ENCODE measurements at places on chromosomes 5 and 9. TPM values are rescaled to one million over a fixed set of nuclear protein-coding genes. Genes with fewer than 3 reads are reported as not detected.
A peak's percentile ranks its signal among the peaks of the same experiment; 100 is the strongest.

GRCh38 chr5:3344671-3345070 is 251.0 kb upstream of the IRX1 start:
- no peak for DNase-seq

DNA sequence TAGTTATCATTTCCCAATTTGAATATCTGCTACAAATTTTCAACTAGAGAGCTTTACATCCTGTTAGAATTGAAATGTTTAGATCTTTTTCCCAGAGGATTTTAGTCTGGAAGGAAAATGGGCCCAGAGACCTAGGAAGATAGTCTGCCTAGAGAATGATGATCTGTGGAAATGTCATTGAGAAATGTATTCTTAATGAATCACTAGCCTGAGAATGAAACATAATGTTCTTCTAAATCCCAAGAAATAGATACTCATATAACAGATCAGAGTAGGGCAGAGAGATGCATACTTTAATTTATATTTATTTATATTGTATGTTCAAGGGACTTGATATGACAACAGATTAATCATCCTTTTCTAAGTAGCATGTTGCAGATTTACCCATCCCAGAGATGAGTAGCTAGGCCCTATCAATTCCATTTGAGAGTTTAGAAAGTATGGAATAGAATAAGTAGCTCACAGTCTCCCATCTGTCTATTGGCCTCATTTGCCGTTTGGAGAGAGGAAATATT is 25.1 kb upstream of the SLC44A1 start:
- DNase-seq, result no peak

DNA sequence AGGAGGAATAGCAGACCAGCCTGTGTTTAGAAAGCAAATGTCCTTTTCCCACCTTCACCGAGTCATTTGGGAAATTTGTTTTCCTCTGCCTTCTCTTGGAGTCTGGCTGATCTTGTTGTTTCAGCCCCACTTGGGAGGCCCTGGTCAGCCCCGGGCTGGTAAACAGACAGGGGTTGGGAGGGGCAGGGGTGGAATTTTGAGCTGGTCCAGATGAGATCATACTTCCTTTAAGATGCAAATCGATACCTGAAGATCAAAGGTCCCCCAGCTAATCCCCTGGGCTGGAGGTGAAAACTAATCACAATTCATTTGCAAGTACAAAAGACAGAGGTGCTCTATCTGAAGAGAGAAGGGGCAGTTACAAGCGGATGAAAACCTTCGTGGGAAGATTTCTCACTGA is 118.4 kb downstream of the PAPPA start:
- DNase-seq, result peak; percentile 73

GRCh38 chr5:56095579-56096102 is 100.9 kb upstream of the IL6ST start:
- no peak for DNase-seq

DNA sequence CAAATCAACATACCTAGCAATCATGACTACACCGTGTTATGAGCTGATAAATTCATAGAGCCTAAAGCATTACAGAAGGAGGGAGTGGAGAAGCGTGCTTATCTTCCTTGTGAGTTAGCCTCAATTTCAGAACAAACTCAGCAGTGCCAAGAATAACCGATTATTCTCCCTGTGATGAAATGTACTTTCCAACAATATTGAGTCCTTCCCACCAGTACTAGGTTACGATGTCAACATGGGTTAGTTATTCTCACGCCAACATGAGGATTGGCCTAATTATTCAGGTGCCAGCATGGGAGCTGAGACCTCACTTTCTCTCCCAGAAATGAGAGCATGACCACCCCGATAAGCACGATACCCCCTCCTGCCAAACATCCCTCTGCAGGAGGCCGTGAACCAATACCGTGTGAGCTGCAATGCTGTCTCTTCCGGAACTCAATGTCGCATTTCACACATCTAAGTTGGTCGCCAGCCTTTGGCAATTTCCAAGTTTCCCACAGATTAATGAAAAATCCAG is 193.7 kb downstream of the ENC1 start:
- DNase-seq, result no peak

- DNase-seq, result peak; percentile 70
These were observed 79.1 kb upstream of the LMX1B start for GRCh38 chr9:126534431-126535186.

GRCh38 chr9:37904445-37905130 is 661 bp upstream of the SLC25A51 start:
- no peak for DNase-seq

DNA sequence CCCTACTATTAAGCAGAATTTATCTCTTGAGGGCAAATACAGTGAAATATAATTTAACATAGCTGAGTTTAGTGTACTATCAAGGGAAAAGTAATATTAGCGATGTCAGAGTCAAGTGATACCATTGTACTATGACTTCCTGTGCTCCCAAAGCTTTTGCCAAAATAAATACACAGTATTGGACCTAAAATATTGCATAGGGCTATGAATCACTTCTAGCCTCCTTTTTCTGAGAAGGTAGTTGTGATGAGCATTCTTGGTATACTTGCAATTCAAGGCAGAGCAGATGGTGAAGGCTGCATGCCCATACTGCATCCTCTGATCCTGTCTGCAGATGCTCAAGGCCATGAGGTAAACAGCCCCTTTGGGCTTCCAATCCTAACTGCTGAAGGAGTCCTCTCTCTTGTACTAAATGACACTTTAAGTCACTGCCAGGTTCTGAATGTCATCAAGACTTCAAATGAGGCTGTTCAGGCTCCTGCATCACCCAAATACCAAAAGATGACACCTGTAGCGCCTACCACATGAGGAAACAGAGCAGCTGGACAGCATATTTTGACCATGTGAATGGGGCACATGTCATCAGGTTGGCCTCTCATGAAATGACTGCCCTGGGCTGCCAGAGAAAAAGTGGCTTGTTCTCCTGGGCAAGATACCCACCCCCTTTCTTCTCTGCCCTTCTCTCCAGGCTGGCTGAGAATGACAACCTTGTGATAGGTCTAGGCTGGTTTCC is 29.7 kb upstream of the PPP2CA start:
- no peak for DNase-seq

DNA sequence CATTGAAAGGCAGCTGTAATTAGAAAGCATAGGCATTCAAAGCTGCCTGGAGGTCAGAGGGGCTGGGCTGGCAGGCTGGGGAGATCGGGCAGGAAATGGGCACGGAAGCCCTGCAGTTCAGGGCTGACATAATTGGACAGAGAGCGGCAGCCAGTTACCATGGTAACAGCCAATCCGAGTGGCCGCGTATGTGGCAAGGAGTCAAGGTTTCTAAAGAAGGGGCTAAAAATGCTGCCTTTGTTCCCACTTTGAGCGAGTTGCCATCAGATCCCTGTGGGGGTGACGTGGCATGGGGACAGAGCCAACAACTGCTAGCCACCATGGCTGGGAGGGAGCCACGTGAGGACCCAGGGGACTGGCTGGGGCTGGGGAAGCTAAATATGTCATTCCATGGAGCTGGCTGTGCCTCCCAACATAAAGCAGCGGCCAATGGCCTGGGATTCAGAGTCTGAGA is 44.7 kb upstream of the NDFIP1 start:
- peak; percentile 83 for DNase-seq

- no peak for DNase-seq
These were observed 92.7 kb downstream of the HRH2 start for GRCh38 chr5:175750511-175750931.

GRCh38 chr5:34740389-34740806 is 84.3 kb downstream of the RAI14 start:
- DNase-seq, result no peak

GRCh38 chr9:83060556-83060955 is 2.4 kb downstream of the RASEF start:
- no peak for DNase-seq

- no peak for DNase-seq
These were observed 34.0 kb downstream of the CDK5RAP2 start for GRCh38 chr9:120545701-120546550.

GRCh38 chr5:16037121-16037845 is 142.3 kb downstream of the MARCHF11 start:
- no peak for DNase-seq

- peak; percentile 67 for DNase-seq
These were observed 89.8 kb downstream of the SLC1A3 start for GRCh38 chr5:36696059-36696673.

DNA sequence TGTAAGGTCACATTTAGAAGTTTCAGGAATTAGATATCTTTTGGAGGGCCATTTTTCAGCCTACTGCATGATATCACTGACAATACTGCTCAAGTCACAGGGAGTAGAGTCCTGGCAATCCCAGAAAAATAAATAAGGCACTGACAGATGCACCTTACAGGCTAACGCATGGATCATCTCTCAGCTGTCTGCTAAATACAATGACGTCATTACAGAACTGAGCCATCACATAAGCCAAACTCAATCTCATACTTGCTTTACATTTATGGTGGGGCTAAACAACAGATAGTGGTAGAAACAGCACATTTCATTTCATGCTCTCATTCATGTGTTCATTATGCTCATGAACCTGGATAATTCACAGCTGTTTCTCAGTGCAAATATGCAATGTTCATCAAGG is 243.7 kb downstream of the SEMA5A start:
- DNase-seq, result no peak

- no peak for DNase-seq
These were observed 78.4 kb downstream of the SLC38A9 start for GRCh38 chr5:55633574-55634208.

- no peak for DNase-seq
These were observed 99.5 kb downstream of the USP20 start for GRCh38 chr9:129934780-129935179.

- DNase-seq, result no peak
These were observed 179.6 kb downstream of the GRIA1 start for GRCh38 chr5:153670101-153670500.

GRCh38 chr5:129541648-129542251 is 81.7 kb downstream of the ADAMTS19 start:
- no peak for DNase-seq

- DNase-seq, result no peak
These were observed 266.6 kb downstream of the PIK3R1 start for GRCh38 chr5:68482199-68482598.

- peak; percentile 44 for DNase-seq
These were observed 48.2 kb downstream of the KIF2A start for GRCh38 chr5:62354028-62354874.

DNA sequence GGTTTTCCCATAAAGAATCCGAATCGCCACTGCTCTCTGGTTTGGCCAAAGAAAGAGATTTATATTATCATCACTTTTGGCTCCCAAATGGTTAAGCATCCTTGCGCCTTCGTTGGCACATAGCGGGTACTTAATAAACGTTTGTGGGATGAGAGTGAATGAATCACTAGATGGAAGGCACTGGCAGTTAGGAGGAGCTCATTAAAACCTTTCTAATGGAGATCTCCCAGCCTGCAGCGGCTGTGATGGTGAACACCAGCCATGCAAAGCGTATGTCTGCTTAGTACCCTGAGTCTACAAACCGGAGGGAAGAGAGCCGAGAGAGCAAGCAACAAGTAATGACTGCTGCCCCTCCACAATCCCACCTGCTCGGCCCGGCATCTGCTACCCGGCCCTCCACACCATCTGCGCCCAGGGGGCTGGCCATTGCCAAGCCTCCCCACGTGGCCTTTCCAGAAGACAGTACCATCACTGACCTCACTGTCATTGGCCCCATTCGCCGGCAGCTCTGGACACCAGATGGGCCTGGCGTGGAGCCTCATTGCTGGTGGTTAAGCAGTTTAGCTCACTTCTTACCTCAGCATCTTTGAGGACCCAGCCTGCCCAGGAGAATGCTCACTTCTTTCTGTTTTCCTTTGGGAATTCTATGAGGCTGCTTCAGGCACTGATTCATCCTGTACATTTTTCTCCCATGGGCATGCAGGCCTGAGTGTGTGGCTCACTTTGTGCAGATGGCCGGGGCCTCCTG is 39.3 kb upstream of the ANKRD33B start:
- DNase-seq, result no peak

DNA sequence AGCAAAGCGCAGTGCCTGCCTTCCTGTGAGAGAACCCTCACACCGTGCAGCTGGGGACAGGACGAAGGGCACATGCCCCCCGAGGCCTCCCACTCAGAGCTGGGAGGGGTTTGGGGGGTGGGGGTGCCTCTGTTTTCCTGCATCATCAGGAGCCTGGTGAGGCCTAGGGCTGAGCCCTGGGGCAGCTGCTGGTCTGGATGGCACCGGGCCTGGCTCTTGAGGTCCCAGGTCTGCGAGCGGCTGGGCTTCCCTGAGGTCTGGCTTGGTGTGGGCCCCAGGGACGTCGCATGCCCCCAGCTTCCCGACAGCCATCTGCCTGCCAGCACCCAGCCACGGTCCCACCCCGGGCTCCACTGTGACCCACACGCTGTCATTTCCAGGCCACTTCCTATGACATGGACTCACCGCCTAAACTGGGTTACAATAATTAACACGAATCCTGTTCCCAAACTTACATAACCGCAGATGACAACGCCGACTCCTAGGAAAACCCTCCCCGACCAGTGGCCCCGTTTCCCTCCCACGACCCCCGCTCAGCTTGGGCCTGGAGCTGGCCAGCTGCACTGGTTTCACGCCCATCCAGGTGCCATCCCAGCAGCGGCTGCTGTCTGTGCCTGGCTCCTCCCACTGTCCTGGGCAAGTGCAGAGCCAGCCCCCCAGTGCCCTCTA is 8.7 kb downstream of the NACC2 start:
- DNase-seq, result peak; percentile 1

GRCh38 chr5:50365426-50366251 is 75.4 kb downstream of the EMB start:
- DNase-seq, result no peak

DNA sequence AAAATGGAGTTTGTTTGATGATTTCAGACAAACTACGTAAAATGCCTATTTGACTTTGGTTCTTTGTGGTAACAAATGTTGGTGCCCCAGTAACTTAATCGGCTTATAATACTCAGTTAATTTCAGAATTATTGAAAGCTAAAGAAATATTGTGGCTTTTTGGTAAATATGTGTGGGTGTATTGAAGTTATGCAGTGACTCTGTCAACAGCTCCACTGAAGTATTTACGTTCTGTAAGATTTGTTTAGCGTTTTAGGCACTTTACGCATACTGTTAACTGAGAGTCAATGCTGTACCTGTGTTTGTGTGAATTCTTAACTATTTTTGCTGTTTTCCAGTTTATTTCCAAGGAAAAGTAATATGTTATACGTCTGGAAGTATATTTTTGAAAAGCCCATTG is 2.2 kb downstream of the RAD23B start:
- no peak for DNase-seq

GRCh38 chr5:112349371-112349770 is 69.7 kb downstream of the EPB41L4A start:
- DNase-seq, result no peak

- no peak for DNase-seq
These were observed 1095.2 kb upstream of the EDIL3 start for GRCh38 chr5:85479849-85480248.

GRCh38 chr9:4986783-4987182 is 1.7 kb downstream of the JAK2 start:
- no peak for DNase-seq

- DNase-seq, result no peak
These were observed 95.8 kb upstream of the ZNF366 start for GRCh38 chr5:72602696-72603685.

GRCh38 chr5:110362261-110362660 is 364.2 kb downstream of the TMEM232 start:
- DNase-seq, result no peak

PCDHA1 gene
- 0.19 TPM for total RNA-seq

NKD2 gene
- 3.2 TPM for total RNA-seq

PPP2R2B gene
- total RNA-seq, result 22.5 TPM

IRX1 gene
- 7.6 TPM for total RNA-seq

TLX3 gene
- total RNA-seq, result not detected

TAF11L14 gene
- not detected for total RNA-seq

GARIN3 gene
- total RNA-seq, result not detected

CDC20B gene
- not detected for total RNA-seq

MAN1B1 gene
- 24.6 TPM for total RNA-seq

KCNIP1 gene
- total RNA-seq, result 2.8 TPM

NTNG2 gene
- total RNA-seq, result 1.2 TPM

EGFL7 gene
- 16.5 TPM for total RNA-seq

CAAP1 gene
- total RNA-seq, result 30.1 TPM

LRRC19 gene
- total RNA-seq, result not detected
